ENCODE measurements at places on chromosomes 11 and 22.

DNA sequence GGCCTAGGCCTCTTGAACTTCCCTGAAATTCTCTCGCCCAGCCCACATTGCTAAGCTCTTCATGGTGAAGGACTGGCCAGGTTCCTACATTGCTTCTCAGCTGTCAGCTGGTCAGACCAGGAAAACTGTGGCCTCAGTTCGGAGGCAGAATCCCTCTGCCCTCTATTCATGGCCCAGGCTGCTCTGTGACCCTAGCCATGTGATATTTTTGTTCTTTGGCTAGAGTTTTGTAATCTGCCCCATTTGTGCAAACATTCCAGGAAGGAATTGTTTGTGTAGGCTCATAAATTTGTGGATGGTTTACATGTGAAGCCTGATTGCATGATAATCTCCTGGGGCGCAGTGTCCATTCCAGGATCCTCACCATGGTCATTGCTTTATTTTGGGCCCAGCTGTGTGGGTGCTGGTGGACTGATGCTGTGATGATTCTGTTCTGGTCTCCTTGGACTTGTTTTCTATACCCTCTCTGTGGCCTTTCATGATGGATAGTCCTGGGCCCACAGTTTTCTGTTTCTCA, 149.1 kb upstream of the E2F8 start:
- DNase-seq, result no peak

DNA sequence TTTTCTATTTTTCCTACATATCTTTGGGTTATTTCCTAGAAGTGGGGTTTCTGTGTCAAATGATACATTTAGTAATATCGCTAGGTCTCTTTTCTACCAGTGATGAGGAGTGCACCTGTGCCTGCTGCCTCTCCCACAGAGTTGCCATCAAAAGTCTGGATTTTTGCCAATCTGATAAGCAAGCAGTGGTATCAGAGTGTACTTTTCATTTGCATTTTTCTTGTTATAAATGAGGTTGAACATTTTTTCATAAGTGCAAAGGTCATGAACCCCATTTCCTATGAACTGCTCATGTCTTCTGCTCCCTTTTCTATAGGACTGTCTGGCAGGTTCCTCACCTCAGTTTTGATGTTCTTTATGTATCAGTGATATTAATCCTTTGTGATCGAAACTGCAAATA, 1.7 kb downstream of the TRPM5 start:
- no peak for DNase-seq

DNA sequence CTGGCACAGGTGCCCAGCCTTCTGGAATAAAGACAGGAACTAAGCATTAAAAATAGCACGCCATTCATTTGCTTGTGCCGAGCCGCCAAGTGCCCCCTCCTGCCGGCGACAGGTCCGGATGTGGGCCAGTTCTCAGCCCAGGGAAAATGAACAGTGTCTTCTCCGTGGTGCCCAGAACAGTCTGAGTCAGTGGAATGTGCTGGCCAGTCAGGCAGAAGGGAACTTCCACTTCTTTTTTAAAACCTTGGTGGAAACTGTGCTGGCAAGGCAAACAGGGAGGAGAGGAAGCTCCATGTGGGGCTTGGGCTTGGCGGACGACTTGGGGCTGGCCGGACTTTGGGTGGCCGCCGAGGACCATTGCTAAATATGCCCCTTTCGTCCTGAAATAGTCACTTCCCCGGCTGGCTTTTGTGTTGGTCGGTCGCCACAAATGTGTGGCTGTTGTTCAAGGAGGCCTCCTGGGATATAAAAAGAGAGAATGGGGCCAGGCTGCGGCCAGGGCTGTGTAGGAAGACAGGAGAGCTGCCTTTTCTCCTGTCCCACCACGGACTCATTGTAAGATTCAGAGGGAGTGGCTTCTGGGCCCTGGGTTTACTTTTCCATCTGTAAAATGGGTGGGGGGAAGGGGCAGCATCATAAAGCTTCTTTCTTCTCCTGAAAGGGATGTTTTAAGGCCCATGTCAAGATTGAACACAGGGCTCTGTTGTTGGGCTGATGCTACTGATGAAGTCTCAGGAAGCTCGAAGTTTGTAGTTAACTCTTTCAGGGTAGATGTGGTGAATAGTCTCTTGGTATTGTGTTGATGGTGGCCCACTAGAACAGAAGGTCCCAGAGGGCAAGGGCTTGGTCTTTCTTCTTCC, 101.0 kb downstream of the PTPRJ start:
- DNase-seq, result no peak

- no peak for DNase-seq
Observed at GRCh38 chr11:18329196-18329870, 7.0 kb downstream of the GTF2H1 start.

DNA sequence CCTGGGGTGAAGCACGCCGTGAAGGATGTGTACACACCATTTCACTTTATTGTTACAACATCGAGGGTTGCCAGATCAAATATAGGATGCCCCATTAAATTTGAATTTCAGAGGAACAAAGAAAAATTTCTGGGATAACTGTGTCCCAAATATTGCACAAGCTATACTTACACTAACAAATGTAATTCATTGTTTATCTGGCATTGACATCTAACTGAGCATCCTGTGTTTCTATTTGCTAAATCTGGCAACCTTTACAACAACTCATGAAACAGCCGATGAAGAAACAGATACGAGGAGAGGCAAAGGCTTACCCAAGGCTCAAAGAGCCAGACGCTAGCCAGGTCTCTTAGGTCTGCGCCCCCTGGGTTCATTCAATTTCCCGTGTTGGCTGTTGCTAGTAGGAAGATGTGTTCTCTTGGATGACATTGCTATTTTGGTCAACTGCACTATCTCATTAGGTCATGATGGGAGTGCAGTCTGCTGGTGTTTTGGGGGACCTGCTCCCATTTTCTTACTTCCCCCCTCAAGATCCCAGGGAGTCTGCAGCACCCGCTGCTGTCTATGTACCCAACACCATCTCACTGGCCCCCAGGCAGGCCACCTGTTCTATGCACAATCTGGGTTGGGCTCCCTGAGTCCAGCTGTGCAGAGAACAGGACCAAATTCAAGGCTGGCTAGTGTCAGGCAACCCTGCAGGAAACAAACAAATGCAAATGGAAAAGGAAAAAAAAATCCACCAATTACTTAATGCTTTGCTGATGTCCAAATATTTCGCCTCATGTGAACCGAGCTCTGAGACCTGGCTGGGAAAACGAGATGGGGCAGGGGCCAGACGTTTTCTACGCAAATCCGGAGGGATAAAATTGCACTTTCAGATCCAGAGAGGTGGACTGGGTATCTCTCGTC, 560.9 kb downstream of the MIAT start:
- no peak for DNase-seq

DNA sequence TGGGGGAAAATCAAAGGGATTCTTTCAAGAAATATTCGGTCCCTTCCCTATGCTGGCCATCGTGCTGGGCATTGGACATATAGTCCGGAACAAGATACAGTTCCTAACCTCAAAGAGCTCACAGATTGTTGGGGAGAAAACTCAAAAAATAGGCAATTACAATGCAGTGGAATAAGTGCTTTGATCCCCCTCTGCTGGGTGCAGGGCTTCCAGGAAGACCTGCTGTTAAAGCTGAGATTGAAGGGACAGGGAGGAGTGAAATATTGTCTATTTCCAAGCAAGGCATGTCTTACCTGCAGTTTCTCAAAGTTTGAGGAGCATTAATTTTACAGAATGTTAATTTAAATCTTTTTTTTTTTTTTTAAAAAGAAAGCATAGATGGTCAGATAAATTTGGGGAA, 75.1 kb upstream of the SESN3 start:
- no peak for DNase-seq

GRCh38 chr11:112421879-112422278, 161.2 kb upstream of the PLET1 start:
- no peak for DNase-seq

DNA sequence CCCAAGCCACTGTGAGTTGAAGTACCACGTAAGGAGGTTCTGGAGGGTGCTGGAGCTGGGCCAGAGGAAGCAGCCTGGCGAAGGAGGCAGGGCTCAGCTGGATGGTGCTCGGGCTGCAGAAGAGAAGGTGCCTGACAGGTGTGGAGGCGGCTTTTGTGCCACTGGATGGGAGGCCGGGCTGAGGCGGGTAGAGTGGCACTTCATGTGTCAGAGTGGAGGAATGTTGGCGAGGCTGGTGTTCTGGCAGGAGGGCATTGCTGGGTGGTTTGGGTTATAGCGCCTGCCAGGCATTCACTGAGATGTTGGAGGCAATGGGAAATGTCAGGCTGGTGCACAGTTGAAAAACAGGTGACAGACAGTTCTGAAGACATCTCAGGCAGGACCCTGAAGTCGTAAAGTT, 24.2 kb downstream of the UBE2L3 start:
- no peak for DNase-seq

DNA sequence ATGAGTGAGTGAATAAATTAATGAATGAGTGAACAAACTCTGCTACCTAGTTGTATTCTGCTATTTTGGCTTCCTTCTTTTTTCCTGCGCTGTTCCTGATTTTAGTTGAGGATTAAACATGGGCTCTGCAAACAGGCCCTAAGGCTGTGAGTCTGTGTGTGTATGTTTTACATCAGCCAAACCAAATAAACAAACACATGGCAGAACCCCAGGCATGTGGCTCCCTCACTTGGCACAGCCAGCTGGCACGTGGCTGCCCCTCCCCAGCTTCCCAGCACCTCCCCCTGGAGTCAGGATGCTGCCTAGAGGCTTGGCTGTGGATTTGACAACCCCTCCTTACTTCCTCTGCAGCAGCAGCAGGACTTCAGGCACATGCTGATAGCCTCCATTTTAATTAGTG, 593.2 kb downstream of the INSC start:
- no peak for DNase-seq

DNA sequence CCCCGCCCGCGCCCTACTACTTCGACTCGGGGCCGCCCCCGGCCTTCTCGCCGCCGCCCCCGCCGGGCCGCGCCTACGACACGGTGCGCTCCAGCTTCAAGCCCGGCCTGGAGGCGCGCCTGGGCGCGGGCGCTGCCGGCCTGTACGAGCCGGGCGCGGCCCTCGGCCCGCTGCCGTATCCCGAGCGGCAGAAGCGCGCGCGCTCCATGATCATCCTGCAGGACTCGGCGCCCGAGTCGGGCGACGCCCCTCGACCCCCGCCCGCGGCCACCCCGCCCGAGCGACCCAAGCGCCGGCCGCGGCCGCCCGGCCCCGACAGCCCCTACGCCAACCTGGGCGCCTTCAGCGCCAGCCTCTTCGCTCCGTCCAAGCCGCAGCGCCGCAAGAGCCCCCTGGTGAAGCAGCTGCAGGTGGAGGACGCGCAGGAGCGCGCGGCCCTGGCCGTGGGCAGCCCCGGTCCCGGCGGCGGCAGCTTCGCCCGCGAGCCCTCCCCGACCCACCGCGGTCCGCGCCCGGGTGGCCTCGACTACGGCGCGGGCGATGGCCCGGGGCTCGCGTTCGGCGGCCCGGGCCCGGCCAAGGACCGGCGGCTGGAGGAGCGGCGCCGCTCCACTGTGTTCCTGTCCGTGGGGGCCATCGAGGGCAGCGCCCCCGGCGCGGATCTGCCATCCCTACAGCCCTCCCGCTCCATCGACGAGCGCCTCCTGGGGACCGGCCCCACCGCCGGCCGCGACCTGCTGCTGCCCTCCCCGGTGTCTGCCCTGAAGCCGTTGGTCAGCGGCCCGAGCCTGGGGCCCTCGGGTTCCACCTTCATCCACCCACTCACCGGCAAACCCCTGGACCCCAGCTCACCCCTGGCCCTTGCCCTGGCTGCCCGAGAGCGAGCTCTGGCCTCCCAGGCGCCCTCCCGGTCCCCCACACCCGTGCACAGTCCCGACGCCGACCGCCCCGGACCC, 17.4 kb upstream of the ACR start:
- DNase-seq, result no peak

DNA sequence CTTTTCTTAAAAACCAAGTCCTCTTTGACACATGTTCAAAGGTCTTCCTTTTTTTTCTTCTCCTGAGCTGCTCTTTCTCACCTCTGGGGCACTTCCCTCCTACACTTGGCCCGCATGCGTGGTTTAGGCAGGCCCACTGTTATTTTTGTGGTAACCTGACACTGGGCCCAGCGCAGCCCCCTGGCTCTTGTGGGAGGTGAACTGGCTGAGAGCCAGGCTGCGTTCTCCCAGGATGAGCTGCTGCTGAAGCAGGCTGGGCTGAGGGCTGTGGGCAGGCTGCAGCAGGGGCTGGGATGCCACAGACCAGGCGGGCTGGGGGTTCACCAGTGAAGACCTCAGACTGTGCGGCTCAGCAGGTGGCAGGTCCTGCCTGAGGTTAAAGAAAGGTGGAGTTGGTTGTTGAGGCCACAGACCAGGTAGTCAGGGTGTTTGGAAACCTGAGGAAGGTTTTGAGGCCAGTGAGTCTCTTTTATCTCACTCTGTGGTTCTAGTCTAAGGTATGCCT, 72.4 kb downstream of the TEAD1 start:
- DNase-seq, result no peak

DNA sequence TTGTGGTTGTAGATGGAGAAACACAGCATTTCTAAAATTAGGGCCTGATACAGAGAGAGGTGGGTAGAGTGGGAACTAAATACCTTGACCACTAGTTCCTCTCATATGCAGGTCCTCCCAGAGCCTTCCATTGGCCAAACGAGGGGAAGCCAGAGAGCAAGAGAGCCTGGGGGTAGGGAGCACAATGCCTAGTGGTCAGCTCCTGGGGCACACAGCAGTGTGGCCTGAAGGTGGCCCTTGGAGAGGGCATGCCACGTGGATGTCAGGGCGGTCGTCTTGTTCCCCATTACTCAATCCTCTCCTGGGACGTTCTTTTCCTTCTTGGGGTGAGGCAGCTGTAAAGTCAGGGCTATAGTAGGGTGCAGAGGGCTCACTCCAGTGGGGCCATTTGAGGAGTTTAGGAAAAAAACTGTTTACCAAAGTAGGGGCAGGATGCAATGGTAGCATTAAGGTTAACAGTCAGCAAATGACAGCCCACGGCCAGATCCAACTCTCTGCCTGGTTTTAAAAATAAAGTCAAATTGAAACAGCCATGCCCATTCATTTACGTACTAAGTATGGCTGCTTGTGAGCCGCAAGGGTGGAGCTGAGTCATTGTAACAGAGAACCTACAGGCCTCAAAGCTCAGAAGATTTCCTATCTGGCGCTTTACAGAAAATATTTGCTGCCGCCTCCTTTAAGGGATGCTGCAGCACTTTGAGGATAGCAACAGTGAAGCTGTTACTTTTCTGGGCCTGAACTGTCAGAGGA, 7.6 kb downstream of the MYO18B start:
- no peak for DNase-seq

DNA sequence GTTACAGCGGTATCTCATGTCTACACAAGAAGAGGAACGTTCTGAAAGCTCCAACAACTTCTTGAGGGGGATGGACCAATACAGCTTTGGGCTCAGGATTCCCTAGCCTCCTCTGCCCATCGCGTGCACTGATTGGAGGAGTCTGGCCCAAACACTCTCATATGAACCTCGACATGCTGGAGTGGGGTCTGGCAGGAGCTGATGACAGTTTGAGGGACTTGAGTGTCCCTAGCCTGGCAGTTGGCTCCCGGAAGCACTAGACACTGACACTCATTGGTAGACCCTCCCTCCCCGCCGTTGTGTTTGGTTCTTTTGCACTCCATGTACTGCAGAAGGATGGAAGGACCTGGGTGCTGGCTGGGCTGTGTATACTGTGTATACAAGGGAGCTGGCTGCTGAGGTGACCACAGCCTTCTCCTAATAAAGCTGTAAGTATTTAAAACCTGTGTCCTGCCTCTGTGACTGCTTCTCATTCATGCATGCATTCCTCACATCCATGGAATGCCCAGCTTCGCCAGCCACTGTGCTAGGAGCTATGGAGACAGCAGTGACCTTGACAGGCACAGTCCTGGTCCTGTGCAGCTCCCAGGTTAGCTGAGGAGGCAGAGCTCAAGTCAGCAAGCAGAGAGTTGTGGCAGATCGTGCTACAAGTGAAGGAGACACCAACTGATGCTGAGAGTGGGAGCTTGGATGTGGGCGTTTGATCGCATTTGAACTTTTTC, 27.9 kb downstream of the ADAMTS15 start:
- DNase-seq, result no peak

GRCh38 chr11:32153747-32154146, 62.9 kb downstream of the RCN1 start:
- DNase-seq, result no peak

GRCh38 chr22:43905681-43906080, 13.9 kb upstream of the PNPLA5 start:
- no peak for DNase-seq

Data from activated T-cell treated with anti-CD3 and anti-CD28 coated beads for 4 hours (primary cell).